ENCODE measurements at places on chromosomes 3 and 15. TPM values are rescaled to one million over a fixed set of nuclear protein-coding genes. Genes with fewer than 3 reads are reported as not detected.
A peak's percentile ranks its signal among the peaks of the same experiment; 100 is the strongest.

DNA sequence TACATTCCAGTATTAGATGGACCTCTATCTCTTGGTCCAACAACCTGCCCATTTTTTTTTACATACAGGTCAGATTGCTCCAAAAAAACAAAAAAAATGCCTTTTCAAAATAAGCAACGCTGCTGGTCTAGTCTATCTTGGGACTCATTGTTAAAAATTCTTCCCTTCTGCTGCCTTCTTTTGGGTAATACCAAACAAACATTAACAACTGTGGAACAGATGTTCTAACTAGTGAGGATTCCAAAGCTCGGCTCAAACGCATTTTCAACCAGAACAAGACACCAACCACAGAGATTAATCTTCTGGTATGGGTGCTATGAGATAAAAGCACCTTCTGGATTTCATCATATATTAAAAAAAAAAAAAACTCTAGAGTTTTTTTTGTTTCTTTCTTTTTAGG is 24.7 kb downstream of the ARHGAP31 start:
- peak; percentile 38 for DNase-seq

Gene FBXW12
- total RNA-seq: not detected

DNA sequence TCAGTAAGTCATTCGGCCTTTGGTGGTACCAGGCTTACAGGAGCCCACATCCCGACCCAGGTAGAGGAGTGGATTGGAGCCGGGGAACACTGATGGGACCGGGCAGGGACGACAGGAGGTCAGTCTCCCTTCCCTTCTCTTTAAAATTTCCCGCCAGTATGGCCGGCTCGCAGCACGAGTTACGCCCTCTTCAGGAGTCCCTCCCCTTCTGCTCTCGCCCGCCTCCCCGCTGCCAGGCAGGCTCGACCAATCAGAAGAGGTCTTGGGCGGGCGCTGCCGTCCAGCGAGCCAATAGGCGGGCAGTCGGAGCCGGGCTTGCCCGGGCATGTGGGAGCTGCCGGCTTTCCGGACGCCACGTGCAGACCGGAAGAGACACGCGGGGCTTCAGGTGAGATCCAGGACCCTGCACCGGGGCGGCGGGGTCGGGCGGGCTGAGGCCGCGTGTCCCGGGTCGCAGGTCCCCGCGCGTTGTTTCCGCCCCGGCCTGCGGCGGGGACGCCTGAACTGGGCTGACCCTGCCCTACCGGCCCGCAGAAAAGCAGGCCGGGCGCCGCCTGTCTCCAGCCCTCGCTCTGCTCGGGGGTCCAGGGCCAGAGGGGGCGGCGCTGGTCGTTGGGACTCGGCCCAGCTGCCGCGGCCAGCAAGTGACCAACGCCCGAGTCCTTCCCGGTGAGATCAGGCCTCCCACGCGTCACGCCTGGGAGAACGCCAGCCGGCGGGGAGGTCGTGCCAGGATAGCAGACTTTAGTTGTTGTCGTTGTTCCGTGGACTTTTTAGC is at the start of gene AEN:
Gene AEN, plus strand, starts transcription at position 346 of the 778 bp plus-strand sequence. CDS start 4,870 bp downstream, outside the sequence.
- DNase-seq: peak; percentile 93

Gene TRIM59
- 17.1 TPM for total RNA-seq

- no peak for DNase-seq
Measured at GRCh38 chr15:88489321-88489720, 21.8 kb downstream of the MRPS11 start.

DNA sequence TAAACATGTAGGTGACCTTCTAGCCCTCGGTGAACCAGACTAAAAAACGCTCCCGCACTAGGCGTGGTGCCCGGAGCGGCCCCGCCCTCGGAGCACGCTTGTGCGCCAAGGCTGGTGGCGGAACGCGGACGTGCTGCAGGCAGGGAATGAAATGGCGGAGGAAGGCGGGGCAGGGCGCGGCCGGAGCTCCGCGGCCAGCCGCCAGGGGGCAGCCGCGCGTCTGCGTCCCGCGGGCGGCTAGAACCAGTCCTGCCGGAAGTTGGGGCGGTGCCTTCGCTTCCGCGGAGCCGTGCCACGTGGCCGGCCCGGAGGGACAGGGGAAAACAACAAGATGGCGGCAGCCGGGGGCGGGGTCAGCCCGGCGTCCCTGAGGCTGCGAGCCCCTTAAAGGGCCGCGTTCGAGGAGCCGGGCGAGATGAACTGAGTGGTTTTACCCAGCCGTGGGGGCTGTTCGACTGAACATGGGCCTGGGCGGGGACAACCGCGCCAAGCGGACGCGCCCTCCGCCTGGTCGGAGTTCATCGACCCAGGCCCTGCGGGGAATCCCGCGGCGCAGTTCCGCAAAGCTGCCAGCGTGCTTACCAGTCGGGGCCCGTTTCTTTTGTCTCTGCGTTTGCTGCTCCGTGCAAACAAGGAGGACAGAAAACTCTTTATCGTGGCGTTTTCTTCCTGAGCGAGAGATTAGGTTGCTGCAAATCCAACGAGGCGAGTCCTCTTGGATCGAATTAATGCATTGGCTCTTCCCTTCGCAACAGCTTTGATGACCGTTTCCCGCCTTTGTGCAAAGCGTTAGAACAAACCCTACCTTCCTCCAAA is 90.9 kb upstream of the CHD2 start:
- DNase-seq: peak; percentile 99

Measured in skin of body (tissue), 3 donors.